ENCODE measurements at places on chromosomes 3 and 15.

GRCh38 chr3:53845103-53845880, 927 bp downstream of the CHDH start:
- DNase-seq, result peak; percentile 75

GRCh38 chr15:85002517-85002916, 20.9 kb downstream of the PDE8A start:
- no peak for DNase-seq

- no peak for DNase-seq
These were observed 19.8 kb upstream of the SOX2 start for GRCh38 chr3:181691901-181692300.

DNA sequence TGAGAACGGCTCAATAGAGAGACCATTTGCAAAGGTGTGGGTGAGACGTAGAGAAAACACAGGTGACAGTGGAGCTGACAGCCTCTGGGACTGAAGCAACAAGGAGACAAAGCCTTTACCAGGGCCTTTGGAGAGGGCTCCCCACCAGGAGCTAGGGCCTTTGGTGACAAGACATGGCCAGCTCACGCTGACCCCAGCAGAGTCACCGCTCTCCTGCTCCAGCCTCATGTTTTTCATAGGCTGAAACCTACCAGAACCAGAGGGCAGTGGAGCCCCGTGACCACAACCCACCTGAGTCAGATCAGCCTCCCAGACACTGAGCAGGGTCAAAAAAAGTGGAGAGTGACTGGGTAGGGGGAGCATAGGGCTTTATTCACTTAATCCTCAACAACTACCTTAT, 214.7 kb downstream of the SHQ1 start:
- no peak for DNase-seq

DNA sequence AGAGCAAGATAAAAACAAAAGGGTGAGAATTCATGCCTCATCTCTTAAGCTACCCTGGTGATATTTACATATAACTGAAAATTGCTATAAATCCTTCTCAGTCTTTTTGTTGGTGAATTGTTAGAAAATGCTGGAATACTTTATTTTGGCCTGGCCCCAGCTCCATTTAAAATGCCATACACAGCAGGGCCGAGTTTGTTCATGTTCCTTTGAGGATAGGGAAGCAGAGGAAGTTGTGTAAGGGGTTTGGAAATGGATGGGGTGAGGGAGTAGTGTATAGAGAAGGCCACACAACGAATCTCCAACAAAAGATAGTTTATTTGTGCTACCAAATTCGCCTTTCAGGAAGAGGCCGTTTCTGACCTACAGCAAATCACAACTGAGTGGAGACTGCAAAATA, 78.6 kb upstream of the ADAMTS9 start:
- no peak for DNase-seq

- DNase-seq, result no peak
These were observed 348.0 kb upstream of the EPHA6 start for GRCh38 chr3:96466441-96466840.

GRCh38 chr15:83249030-83249343, 35.5 kb downstream of the BNC1 start:
- no peak for DNase-seq

- no peak for DNase-seq
These were observed 60.8 kb downstream of the ITGA11 start for GRCh38 chr15:68371160-68371559.

- DNase-seq, result no peak
These were observed 59.9 kb upstream of the LINGO1 start for GRCh38 chr15:77692614-77693013.

DNA sequence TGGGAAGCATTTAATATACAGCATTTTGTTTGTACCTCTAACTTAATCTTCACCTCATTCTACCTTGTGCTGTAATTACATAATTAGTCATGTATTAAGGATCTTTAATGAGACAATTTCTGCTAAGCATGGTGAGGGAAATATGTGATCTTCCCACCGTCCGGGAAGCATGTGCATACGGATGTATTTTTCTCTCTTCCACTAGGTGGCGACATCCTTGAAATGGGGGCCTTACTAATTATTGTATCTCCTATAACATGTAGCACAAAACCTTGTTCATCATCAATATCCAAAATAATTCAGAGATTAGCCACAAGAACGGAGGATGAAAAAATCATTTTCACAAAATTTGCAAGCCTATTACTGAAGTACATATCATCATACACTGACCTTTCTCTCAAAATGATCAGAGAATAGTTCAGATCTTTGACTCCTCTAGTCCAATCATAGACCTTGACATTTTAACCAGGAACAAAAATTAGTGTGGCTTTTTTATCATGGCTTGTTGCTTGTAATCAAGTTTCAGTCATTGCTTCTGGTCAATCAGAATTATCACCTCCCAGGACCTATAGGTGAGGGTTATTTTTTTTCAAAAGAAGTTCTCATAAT, 148.9 kb upstream of the GBE1 start:
- DNase-seq, result peak; percentile 3

- no peak for DNase-seq
These were observed 1730.4 kb downstream of the SI start for GRCh38 chr3:163347944-163348343.

GRCh38 chr3:170321321-170322034, 36.0 kb upstream of the SKIL start:
- DNase-seq, result no peak

DNA sequence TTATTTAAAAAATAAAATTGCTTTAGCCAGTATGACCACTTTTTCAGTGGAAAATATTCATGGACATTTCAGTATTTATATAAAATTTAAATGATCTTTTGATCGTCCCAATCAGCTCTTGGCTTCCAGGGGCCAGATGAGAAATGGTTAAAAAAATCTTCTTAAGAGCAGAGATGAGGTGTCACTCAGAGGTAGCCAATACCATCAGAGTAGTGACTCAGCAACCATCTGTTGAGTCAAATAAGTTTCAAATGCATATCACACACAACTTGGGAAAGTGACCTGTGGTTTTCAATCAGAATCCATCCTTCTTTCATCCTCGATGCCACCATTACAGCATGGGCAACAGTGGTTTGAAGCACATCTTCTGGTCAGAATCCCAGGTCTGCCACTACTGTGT, 958.8 kb upstream of the NR2F2 start:
- DNase-seq, result no peak

DNA sequence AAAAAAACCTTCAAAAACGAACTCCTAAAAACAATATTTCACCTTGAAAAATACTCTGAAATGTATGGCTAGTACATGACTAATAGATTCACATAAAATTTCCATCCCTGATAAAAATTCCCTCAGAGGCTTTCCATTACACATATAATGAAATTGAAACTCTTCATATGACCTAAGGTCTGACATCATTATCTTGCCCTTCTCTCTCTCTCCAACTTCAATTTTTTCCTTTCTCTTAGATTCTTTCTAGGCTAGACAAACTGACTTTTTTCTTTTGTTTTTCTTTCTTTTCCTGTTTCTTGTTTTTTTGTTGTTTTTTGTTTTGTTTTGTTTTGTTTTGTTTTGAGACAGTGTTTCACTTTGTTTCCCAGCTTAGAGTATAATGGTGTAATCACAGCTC, 1220.5 kb downstream of the ROBO2 start:
- DNase-seq, result no peak

GRCh38 chr15:44033894-44034293, 161.2 kb downstream of the FRMD5 start:
- no peak for DNase-seq

- DNase-seq, result no peak
These were observed 2.4 kb downstream of the LMCD1 start for GRCh38 chr3:8503871-8504610.

- DNase-seq, result peak; percentile 62
These were observed 1.7 kb downstream of the RAB11A start for GRCh38 chr15:65870889-65871533.

- no peak for DNase-seq
These were observed 608.4 kb upstream of the CFAP20DC start for GRCh38 chr3:59658274-59658673.

- DNase-seq, result no peak
These were observed 194.6 kb downstream of the ADAMTSL3 start for GRCh38 chr15:83848315-83849050.

DNA sequence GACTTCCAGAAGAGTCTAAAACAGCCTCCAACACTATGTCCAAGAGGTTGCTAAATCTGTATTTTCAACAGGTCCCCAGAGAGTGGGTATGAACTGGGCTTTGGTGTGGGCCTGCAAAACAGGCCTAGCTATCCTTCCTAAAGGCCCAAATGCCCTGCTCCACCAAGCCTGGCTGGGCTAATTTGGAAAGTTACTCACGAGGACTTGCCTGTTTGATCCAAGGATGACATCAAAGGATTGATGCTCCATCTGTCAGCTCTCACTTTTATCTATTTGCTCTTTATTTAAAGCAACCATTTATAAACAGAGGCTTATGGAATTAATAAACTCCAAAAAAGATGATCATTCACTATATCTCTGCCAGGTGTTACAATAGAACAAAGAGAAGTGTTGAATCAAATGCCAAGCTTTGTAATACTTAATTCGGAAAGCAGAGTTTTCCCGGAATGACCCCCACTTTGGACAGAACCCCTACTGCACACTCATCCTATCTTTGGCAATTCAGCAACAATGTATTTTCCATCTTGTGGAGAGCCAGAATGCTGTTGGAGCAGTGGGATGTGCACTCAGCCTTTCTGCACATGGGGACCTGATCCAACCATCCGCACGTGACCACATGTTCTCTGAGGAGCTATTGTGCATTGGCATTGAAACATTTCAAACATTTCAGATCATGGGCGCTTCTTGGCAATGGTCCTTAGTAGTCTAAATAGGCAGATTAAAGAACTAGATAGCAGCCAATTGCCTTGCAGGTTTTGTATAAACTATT, 163.3 kb upstream of the THBS1 start:
- no peak for DNase-seq

DNA sequence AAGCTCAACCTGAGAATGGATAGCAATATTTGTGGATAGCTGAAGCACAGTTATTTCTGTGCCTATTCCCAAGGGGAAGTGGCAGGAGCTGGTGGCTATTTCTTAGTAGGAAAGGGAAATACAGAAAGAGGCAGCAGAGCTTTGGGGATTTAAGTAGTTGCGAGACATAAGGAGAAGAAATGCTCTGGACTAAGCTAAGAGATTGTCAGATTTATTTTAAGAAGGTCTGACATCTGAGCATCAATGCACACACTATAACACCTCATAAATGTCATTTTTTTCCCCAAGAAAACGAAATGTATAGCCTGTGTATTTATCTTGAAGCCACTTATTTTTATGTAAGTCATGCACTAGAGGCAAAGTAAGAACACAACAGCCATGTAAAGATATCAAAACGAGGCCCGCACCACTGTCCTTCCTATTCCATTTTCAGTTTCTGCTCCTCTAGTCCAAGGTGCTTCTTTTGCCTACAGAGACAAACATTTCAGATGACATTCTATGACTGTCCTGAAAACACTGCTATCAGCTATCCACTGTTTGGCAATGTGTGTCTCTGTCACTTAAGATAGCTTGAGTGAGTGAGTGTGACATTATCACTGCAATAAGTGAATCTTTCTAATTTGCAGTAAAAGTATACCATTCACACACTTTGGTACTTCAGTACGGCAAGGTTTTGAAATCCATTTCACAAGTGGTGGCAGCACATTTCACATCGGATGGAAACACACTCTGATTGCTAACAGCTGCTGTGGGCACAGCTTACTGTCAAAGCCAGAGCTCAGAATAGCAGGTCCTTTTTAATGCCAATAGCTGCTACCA, 62.7 kb upstream of the ICE2 start:
- no peak for DNase-seq

- DNase-seq, result no peak
These were observed 18.0 kb upstream of the RAP2B start for GRCh38 chr3:153144071-153144470.

DNA sequence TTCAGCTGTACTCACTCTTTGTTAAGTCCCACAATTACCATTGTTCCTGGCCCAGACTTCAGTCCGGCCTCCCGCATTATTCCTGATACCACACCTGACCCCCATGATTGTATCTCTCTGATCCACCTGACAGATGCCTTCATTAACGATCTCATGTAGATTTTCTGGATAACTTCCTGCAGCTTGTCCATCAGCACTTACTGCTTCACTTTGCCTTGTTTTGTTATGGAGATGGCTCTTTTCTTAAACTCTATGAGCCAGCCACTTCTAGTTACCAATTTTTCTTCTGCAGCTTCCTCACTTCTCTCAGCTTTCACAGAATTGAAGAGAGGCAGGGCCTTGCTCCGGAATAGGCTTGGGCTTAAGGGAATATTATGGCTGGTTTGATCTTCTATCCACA, 1044.2 kb downstream of the PLOD2 start:
- DNase-seq, result no peak

- DNase-seq, result no peak
These were observed 68.5 kb downstream of the GRIP2 start for GRCh38 chr3:14471690-14472089.

- no peak for DNase-seq
These were observed 41.6 kb downstream of the PARP15 start for GRCh38 chr3:122619040-122619439.

DNA sequence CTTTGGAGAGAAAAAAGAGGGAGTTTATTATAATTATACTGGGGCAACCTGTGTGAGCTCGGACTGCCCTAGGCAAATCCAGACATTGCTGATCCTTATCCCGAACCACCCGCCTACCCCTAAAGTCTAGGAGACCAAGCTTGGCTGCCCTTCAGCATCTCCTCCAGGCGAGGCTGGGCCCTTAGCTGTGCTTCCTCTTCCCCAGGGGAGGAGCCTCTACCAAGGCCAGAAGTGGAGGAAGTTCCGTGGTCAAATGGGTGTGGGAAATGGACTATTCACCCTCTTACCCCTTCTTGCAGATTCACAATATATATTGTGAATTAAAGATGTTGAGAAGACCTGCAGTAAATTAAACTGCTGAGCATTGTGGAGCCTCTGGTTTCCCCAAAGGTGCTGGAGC, 158.3 kb upstream of the HES1 start:
- DNase-seq, result no peak

DNA sequence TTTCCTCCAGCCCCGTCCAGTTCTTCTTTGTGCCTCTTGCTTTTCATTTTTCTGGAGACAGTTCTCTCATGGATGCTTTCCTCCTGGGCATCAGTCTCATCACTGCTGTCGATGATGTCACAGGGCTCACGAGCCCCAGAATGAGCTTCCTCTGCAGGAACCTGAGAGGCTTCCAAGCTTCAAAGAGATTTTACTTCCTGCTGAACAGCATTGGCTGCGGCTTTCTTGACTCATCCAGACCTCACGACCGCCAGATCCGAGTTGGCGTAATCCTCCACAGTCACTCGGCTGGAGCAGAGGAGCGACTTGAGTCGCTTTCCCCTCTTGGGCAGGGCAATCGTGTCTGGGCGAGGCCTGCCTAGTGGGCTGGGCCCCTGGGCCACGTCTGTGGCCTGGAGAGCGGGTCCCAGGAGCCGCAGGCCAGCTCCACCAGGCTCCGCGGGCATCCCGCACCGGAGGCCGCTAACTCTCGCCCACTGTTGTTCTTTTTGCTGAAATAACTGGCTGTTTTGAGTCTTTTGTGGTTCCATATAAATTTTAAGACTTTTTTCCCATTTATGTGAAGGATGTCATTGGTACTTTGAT, 20.8 kb upstream of the FAN1 start:
- no peak for DNase-seq

DNA sequence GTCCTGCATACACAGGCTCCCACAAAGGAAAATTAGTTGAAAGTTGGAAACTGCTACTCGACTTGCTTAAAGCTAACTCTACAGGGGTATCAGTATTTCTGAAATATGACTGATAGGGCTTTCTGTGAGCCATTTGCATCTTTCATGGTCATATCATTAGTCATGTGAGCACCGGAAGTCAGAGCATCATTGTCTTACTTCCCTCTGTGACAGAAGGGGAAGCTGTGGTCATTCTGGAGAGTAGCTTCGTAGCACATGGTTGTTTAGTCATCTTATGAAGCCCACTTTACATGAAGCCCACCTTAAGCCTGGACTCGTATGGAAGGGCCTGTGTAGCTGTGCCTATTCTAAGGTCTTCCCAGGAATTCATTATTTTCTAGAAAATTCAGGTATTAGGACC, 69.0 kb downstream of the COL6A5 start:
- DNase-seq, result no peak

All from GM13977 (cell line).